Mesothelial cell of epicardium (in vitro differentiated cells): ENCODE measurements at places on chromosomes 6 and 20.

- no peak for DNase-seq
These were observed 153.6 kb downstream of the MTHFD1L start for GRCh38 chr6:151018911-151019782.

GRCh38 chr6:115004204-115004603 lies 661.4 kb upstream of the HS3ST5 start:
- DNase-seq = no peak

DNA sequence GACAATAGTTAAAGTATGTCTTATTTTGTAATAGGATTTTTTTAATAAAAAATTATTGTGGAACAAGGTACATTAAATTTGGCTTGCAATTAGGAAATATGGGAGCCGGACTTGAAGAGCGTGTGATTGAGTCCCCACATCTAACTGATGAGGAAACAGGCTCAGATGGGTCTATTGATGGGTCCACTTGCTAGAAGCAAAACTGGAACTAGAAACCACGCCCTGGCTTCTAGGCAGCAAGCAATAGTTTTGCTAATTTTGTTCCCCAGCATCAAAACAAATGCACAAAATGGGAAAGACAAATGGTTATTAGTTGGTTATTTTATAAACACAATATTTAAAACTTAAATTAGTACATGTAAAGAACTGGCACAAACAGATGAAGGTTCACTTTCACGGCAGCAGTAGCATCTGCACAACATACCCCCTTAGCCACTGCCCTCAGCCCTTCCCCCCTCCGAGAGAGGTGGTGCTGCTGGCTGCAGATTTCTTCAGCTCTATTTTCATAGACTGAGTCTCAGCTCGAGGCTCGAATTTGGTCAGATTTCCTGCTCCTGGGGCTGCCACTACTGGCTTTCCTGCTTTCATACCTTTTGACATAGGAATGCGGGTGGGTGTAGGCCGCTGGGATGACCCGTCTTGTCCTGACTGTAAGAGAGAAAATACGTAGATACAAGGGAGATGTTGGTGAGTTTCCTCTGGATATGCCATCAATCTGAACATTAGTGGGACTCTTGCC lies 23.8 kb upstream of the TMEM30A start:
- no peak for DNase-seq

GRCh38 chr6:30614843-30615218 lies 2.2 kb downstream of the PPP1R10 start:
- DNase-seq = peak; percentile 69

DNA sequence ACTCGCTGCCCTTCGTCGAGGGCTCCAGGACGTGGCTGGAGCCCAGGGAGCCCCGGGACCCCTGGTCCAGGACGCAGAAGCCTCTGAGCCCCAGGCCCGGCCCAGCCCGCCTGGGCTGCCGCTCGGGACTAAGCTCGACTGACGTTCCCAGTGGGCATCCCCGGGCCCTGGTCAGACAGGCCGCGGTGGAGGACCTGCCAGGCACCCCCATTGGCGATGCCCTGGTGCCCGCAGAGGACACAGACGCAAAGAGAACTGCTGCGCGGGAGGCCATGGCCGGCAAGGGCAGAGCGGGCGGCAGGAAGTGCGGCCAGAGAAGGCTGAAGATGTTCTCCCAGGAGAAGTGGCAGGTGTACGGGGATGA lies 28.9 kb downstream of the ZNF831 start:
- DNase-seq = no peak

GRCh38 chr6:150230164-150230561 lies 87.3 kb downstream of the PPP1R14C start:
- no peak for DNase-seq

DNA sequence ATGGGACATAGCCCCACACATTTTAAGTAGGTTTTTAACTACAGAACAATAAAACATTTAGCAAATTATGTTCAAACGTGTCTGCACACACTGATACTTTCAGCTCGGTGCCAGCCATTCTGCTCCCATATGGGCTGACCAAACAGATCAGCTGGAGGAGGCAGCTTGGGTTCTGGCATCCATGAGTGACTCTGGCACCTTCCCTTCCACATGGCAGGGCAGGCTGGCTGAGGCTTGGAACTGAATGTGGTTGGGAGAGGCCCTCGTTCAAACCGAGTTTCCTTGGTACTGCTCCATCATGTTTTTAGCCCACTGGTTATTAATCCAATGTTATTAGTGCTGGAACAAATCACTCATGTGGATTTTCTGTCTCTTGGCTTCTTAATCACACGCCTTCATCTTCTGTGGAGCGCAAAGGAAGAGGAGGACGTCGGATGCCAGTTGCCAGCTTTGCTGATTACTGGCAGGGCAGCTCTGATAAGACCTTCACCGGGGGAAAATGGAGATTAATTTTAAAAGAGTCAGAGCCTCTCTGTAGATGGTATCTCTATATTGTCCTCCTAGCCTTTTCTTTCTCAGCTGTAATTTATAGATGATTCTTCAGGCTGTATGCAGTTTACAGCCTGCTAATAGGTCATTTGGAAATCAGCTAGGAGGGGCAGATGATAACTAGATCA lies 93.1 kb upstream of the TIAM2 start:
- DNase-seq = no peak

DNA sequence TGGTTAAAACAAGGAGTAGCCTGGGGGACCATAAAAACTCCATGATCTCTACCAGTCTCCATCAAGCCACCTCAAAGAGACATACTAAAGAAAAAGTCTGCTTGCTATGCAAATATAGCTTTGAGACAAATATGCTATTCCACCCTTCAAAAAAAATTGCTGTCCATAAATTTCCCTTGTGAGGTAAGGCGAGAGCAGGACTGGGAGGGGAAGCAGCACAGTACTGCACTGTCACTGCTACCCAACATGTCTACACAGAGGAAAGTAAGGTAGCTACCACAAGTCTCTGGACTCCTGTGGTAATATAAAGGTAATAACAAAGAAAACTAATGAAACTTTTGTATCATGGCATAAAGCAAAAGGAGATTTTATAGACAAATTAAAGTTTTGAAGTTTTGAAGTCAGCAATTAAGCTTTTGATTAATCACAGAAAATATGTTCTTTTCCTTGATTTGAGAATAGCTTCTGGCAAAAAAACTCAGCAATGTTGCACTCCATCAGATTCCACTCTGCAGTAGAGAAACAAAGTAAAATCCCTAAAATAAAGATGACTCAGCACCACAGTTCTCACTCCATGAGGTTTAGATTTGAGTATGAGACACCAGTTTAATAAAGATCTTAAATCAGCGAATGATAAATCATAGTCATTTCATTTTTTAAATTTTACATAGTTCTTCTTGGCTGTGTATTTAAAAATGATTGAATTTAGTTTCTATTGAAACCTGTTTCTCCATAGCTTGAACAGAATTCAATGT lies 602.4 kb downstream of the COL12A1 start:
- DNase-seq = no peak

GRCh38 chr20:14957402-14957801 lies 620.0 kb upstream of the FLRT3 start:
- no peak for DNase-seq

DNA sequence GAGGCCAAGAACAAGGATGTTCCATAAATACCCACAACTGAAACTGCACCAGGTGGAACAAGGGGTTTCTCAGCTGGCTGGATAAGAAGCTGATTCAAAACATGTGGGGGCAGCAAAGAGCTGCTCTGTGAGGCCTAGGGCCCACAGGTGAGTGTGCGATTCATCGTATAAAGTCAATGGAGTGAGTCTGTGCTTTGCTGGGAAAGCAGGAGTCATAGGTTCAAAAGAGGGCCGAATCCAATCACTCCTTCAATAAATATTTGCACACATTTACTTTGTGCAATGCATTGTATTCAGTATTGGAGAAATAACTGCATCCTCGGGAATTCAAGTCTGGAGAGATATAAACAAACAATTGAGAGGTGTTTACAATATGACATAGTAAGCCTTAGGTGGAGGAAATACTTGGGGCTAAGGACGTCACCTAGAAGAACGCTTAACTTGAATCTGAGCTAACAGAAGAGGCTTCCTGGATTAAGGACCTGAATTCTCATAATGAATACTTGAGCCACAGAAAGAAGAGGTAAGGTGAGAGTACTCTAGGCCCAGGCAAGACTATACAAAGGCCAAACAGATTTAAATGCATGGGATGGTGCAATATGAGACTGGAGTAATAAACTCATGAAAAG lies 83.7 kb upstream of the TMEM30A start:
- peak; percentile 22 for DNase-seq

DNA sequence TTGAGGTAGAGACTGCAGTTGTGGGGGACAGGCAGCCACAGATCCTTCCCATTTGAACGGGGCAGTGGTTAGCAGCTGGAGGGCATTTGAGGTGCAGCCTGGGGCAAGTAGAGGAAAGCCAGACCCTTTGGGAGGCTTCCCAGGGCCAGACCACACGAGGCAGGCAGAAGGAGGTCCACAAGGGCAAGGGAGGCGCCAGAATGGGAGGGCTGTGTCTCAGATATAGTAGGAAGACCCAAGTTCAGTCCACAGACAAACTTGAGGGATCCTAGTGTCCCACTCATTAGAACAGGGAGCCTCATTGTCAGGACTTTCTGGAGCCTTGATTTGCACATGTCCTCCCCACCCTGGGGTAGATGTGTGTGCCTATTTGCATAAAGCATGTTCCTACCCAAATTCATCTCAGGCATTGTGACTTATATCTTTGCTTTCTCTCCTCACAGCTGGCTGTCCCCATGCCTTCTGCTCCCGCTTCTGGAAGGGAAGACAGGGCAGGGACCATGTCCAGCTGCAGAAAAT lies 166.0 kb downstream of the VEGFA start:
- no peak for DNase-seq

DNA sequence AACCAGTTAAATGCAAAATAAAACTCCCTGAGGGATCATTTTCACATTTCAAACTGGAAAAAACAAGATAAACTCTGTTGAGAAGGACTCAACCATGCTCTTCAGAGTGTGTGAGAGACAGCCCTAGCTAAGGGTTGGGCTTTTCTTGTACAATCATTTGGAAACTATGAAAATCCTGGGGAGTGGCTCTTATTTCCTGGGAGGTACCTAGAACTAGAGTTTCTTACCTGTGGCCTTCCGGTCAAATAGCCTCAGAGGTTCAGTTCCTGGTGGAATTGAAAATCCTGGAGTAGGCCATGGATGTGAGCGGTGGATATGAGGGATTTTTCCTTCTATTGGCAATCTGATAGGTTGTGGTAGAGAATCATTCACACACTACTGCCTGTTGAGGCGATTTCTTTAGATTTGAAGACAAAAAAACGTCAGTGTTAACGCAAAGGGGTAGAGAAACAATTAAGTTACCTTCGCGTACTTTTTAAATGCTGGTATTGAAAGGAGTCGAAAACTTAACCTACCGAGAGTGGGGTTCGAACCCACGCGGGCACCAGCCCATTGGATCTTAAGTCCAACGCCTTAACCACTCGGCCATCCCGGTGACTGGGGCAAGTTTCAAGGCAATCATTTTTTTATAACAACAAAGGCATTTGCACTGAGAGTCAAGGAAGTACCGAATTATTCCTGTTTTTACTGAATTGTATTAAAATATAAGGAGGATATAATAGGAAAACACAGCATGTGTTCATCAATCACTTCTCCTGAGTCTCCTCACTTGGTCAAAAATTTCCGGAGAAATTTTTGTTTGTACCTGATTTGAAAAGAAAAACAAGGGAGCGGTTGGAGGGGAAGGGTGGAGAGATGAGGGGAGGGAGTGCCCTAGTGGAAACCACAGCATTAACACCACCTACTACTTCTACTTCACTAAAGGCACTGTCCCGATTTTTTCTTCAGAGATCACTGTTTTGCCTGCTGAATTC lies 191.3 kb downstream of the OR2B2 start:
- DNase-seq = no peak
